Activated CD4-positive, alpha-beta T cell treated with anti-CD3 and anti-CD28 coated beads, Interleukin-2, amount 50 U/mL, for 4 hours (primary cell): ENCODE measurements at places on chromosomes 4 and X.

GRCh38 chrX:112851806-112852205 lies 11.2 kb upstream of the AMOT start:
- no peak for DNase-seq

DNA sequence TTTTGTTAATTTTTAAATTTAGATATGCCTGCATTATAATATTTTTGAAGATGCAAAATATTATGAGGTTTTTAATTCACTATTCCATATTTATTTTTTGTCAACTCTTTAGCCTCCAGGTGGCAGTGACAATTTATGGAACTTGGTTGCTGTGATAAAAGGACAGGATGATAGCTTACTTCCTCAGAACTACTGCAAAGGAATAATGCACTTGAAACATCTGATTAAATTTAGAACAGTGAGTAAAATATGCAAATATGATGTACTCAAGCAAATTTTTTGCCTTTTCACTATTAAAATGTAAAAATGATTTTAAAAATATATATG lies 45.1 kb downstream of the SPATA4 start:
- no peak for DNase-seq

- DNase-seq = no peak
These were observed 110.0 kb downstream of the IRF2 start for GRCh38 chr4:184364100-184364921.

DNA sequence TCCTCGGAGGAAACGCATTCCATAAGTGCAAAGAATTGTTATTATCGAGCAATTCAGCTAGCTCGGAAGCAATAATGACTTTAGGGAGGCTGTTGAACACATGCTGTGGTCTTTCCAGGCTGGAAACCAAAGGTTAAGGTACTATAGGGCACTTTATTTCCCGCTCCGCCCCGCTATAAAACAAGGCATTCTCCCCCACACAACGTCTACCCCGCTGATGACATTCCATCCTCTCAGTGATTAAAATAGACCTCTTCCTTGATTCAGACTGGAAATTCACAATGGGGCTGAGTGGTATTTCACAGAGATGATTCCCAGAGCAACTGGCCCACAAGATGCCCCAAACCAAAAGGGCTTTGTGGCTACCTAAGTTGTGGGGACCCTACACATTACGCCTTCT lies 196.4 kb downstream of the STIM2 start:
- DNase-seq = no peak

- peak; percentile 91 for DNase-seq
These were observed at the start of gene KLF3 for GRCh38 chr4:38663801-38664705. KLF3 (plus strand) TSS chr4:38664199; CDS start chr4:38680626, 16,427 bp downstream.

GRCh38 chrX:70117738-70118137 lies 15.5 kb upstream of the IGBP1 start:
- DNase-seq = no peak

- DNase-seq = no peak
These were observed 32.9 kb upstream of the GC start for GRCh38 chr4:71816676-71817303.

DNA sequence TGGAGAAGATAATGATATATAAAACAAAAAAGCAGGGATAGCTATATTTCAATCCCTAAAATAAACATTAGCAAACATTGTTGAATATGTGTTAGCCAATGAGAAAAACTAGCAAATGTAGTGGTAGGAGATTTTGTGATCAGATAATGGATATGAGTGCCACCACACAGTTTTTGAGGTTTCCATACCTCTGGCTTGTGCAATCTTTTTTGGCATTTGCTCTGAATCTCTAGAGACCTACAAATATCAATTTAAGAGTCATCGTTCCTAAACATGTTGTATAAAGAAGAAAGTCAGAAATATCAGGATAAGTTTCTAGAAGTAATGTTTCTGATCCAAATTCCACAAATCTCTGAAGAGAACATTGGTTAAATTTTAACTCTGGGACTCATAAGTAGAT lies 308.7 kb downstream of the PDGFC start:
- no peak for DNase-seq

- DNase-seq = no peak
These were observed 1.3 kb downstream of the NOP14 start for GRCh38 chr4:2961811-2962441.

- DNase-seq = no peak
These were observed 40.3 kb upstream of the GRPEL1 start for GRCh38 chr4:7108046-7108625.

GRCh38 chr4:24557026-24558025 lies 27.0 kb downstream of the DHX15 start:
- no peak for DNase-seq

GRCh38 chr4:8472689-8473197 lies 32.2 kb downstream of the TRMT44 start:
- DNase-seq = no peak

- DNase-seq = peak; percentile 34
These were observed 41.9 kb downstream of the HADH start for GRCh38 chr4:108031427-108032083.

DNA sequence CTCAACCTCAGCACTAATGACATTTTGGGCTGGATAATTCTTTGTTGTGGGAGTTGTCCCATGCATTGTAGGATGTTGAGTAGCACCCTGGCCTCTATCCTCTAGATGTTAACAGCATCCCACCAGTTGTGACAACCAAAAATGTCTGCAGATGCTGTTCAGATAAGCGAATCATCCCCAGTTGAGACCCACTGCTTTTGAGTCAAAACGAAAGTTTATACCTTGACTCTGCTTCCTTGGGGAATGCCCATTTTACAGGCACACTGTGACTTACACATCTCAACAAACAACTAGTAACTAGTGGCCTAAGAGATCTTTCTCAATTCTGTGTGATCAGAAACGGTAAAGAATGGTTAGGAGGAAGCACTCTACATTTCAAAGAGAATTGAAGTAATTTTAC lies 37.0 kb downstream of the SEPSECS start:
- DNase-seq = no peak

- no peak for DNase-seq
These were observed 10.8 kb upstream of the PITX2 start for GRCh38 chr4:110633358-110634341.

GRCh38 chrX:135516376-135516775 lies 4.1 kb upstream of the INTS6L start:
- DNase-seq = no peak

GRCh38 chr4:130368668-130369067 lies 1272.7 kb downstream of the C4orf33 start:
- DNase-seq = no peak

- no peak for DNase-seq
These were observed 45.6 kb upstream of the CHRNA9 start for GRCh38 chr4:40289366-40290188.

GRCh38 chr4:88745175-88745574 lies 47.5 kb upstream of the NAP1L5 start:
- DNase-seq = no peak

GRCh38 chr4:124854968-124855367 lies 142.4 kb upstream of the ANKRD50 start:
- DNase-seq = no peak

DNA sequence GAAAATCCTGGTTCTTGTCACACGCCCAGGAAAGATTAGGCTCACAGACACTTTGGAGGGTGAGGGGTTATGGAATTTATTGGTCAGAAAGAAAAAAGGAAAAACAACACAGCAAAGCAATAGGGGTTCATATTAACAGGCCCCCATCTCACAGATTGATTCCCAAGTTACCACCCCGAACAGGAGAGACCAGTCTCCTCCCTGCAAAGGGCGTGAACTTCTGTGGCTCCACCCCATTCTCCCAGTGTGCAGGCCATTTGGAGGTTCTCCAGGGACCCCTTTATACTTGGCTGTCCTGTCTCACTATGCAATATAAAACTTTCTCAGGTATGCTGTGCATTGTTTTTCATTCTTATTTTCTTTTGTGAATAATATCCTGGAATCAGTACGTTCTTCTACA lies 7.4 kb downstream of the FGF2 start:
- no peak for DNase-seq

DNA sequence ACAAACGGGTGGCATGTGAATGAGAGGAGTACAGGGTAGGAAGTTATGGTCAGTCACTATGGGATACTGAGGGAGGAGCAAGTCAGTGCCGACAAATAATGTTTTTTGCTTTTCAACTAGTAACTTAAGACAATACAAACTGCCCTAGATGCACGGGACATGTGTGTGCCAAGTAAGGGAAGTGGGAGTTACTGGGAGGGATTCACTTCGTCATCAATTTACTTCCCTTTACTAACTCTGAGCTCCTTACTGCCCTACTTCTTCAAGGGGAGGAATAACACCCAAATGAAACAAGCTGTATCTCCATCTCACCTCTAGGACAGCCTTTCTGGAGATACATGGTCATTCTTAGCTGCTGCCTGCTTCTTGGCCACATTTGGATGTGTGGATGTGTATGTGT lies 97.7 kb downstream of the DGKK start:
- DNase-seq = no peak

DNA sequence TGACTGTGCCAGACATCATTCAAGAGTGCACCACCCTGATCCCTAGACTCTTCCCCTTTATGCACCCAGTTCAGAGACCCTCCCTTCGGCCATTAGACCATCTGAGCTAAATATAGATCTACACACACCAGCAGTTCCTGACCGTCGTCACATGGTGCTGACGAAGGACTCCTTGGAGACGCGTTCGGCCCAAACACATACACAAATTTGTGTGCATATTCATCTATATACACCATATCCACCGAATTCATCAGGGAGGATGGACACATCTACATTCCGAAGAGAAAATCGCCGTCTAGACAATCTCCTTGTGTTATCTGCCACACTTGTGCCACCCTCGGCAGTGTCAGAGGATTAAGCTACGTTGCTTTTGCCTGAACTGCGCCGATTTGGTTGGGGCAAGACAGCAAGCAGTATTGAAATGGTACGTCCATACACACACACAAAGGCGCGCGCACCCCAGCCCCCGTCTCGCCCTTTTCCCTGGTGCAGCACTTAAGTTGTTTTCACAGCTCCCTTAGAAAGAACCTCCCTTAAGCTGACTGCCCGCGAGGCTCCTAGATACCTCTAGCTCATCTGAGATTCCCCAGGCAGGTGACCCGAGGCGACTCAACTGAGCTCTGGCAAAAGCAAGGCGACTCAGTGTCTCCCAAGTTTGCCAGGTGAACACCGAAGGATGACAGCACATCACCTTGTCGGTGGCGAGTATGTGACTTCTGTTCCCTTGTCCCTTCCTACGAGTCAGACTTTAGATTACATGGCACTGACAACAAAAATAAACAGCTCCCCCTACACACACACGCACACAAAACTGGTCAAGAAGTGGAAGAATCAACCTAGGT lies 1.0 kb downstream of the RASGEF1B start:
- DNase-seq = peak; percentile 9

GRCh38 chr4:143383005-143383574 lies 46.4 kb downstream of the GAB1 start:
- no peak for DNase-seq

DNA sequence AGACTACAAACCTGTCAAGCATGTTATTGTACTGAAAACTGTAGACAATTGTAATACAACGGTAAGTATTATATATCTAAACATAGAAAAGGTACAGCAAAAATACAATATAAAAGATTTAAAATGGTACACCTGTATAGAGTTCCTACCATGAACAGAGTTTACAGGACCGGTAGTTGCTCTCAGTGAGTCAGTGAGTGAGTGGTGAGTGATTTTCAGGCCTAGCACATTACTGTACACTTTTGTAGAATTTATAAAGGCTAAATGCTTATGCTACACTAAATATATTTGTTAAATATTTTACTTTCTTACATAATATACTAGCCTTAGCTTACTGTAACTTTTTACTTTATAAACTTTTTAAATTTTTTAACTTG lies 37.4 kb downstream of the PDGFC start:
- DNase-seq = no peak

- no peak for DNase-seq
These were observed 8.8 kb downstream of the TMEM255A start for GRCh38 chrX:120302434-120302833.

DNA sequence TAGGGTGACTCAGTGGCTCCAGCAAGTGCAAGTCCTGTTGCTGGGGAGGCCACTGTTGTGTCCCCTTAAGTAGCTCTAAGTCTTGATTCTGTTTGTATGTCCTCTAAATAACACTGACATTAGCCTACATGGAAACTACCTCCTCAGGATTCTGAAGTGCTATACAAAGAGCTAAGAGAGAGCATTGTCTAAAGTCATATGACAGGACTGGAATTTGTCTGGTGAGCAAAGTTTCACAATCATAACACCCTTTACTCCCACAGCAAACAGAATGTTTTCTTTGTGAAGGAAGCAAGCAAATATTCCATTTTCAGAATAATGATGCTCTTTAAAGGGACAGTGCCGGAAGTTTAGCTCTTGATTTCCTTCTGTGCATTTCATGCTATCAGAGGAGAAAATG lies 23.4 kb upstream of the CT47A1 start:
- DNase-seq = no peak

DNA sequence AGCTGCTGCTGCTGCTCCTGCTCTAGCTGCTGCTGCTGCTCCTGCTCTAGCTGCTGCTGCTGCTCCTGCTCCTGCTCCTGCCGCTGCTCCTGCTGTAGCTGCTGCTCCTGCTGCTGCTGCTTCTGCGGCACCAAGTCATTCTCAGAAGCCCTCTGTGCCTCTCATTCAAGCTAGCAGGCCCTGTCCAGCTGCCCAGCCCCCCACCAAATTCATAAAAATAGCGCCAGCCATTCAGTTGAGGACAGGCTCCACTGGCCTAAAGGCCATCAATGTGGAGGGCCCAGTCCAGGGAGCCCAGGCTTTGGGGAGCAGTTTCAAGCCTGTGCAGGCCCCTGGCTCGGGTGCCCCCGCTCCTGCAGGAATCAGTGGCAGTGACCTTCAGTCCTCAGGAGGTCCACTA lies 3.9 kb downstream of the SUPT20HL1 start:
- no peak for DNase-seq

DNA sequence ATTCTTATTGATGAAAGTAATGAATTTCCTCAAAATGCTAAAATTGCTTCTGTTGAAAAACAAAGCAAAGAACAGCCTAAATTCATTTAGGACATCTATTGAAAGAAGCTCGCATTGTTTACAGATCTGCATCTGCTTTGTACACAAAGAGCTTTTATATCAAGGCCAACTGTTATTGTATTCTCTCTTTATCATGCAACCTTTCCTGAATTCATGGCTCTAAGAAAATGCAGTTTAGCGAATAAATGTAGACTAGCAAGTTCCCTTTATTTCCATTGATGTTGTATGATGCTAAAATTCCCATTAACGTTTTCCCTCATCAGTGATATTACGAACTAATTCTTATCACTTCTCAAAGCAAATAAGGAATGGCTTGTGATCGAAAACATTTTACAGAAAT lies 446.3 kb downstream of the MID1IP1 start:
- no peak for DNase-seq

DNA sequence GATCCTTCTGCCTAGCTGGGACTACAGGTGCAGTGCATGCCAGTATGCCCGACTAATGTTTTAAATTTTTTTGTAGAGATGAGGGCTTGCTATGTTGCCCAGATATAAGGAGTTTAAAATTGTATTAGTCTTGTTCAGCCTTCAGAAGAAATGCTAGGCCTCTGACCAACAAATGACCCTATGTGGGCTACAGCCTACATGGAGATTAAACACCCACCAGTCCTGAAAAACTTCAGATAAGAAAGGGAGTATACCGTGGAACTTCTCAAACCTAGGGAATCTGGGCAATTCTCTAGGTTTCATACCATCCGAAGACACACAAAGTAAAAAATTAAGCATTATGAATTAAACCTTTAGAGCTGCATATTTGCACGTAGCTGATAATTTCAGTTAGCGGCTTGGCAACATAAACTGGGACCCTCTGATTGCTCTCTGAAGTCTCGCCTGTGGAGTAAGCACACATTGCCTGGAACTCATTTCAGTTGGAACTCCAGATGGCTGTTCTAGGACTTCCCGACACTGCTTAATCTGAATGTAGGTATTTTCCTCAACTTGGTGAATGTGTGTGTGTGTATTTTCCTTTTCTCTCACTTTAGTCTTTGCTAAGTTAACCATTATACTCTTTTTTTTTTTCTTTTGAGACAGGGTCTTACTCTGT lies 33.0 kb downstream of the MOB1B start:
- DNase-seq = no peak
